HuH-7.5 (cell line): ENCODE measurements at places on chromosomes 4 and X.

- DNase-seq: no peak
These were observed 735.9 kb upstream of the TENM3 start for GRCh38 chr4:181507180-181507835.

DNA sequence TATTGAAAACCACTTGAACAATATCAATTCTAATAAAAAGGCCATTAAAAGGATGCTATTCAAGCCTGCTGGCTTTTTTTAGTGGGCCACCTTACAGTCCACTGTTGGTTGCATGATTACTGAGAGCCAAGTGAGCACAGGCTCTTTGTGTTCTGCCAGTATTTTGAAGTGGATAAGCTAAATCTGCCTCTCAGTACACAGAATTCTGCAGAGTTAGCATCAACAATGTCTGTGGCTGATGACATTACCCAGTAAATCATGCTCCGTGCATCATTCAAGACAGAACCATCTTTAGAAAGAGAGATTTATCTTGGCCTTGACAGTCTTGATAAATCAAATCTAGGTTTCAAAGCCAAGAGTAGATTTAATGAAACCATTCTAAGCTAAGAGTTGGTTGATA, 119.0 kb upstream of the GNPDA2 start:
- DNase-seq: no peak

- no peak for DNase-seq
These were observed 49.0 kb upstream of the ZNF157 start for GRCh38 chrX:47321386-47321785.

DNA sequence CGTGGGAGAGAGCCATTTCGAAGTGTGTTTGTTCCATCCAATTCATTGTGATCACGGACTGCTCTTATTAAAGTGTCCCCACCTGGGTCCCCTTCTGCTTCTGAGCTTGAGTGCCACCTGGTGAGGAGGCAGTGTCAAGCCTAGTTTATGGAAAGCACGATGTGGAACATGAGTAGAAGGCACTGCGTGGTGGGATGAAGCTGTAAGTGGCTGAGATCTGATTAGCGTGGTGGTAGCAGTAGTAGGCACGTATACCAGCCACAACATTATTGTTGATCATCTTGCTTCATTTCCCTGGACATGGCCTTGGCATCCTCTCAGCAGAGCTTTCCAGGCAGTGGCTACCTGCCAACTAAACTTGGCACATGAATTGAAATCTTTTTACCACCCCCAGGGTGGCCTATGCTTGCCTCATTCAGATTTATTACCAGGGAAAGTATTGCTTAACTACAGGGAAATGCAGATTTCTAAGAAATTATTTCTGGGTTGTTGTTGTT, 46.4 kb downstream of the GPAT3 start:
- no peak for DNase-seq

- DNase-seq: no peak
These were observed 185.4 kb downstream of the DKK2 start for GRCh38 chr4:106850691-106851090.

DNA sequence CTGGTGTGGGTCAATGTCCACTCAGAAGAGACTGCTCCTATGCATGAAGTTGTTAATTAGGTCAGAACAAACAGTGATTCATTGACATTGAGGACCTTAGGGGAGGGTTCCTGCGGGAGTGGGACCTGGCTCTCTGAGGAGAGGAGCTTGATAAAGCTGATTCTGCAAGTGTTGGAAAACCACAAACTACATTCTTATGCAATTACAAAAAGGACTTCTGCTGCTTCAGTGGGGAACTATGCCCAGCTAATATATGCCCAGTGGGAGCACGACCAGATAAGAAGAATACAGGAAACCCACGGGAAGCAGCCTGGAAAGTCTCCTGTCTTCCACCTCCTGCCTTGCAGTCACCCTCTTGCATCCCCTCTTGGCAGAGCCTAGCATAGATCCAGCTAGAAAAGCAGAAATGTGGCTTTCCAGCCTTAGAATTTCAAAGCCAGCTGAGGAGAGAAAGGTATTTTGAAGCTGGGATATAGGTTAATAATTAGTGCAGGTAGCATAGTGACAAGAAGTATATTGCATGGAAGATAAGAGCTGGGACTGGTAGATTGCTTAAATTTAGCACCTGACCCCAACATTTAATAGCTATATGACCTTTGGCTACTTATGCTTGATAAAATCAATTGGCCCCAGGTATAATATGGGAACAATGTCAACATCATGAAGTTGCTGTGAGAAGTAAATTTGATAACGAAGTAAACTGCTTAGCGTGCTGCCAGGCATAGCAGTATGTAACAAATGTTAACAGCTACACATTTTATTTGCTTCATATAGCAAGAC, 34.9 kb upstream of the UGT8 start:
- no peak for DNase-seq

DNA sequence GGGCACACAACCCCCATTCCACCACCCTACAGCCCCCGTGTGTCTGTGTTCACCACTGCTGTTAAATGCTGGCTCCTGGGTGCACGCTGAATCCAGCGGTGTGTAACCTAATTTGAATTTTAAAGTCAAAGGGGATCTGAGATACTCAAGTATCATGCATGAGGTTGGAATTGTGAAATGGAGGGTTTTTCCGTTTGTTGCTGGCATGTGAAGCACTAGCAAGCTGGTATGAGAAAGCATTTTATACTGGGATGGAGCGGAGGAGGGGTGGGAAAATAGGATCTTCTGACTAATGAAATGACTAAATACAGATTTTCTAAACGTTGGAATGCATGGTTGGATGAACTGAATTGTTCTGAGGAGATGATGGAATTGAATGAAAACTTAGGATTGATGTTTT, 36.9 kb upstream of the FAT1 start:
- DNase-seq: no peak
